Eye (tissue), 1 donor: ENCODE measurements at places on chromosomes 1 and 21.

- no peak for DNase-seq
Measured at GRCh38 chr1:44798481-44799365, 1.5 kb upstream of the PLK3 start.

GRCh38 chr1:23210963-23211362 lies 6.3 kb downstream of the HTR1D start:
- DNase-seq: no peak

DNA sequence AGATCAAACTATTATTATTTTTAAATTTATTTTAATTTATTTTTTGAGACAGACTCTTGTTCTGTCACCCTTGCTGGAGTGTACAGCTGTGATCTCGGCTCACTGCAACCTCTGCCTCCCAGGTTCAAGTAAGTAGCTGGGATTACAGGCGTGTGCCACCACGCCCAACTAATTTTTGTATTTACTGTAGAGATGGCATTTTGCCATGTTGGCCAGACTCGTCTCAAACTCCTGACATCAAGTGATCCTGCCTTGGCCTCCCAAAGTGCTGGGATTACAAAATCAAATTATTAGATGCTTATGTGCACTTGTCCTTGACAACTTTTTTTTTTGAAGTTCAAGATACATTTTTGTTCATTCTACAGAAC lies 15.4 kb downstream of the LIN9 start:
- DNase-seq: no peak

DNA sequence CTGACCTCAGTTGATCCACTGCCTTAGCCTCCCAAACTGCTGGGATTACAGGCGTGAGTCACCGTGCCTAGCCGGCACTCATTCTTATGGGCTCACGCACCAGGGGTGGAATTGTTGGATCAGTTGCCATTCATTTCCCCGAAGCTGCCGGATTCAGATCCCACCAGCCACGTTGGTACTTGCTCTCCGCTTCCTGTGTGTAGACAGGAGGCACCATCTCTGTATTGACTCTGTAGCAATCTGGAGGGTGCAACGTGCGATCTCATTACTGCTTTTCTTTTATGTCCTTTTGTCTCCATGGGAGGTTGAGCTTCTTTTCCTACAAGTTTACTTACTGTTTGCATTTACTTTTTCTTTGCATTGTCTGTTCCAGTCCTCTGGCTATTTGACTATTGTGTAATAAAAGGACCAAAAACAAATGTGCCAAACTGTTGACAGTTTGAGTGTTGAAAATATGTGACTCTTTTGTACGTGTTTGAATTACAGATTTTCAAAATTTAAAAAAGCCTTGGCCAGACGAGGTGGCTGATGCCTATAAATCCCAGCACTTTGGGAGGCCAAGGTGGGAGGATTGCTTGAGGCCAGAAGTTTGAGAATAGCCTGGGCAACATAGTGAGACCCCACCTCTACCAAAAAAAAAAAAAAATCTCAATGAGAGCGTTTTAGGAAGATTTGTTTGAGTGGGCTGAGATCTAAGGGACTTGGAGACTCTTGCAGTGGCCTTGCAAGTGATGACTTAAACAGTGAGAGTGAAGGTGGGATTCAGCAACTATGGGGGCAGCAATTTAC lies 39.1 kb downstream of the SPSB1 start:
- DNase-seq: no peak

DNA sequence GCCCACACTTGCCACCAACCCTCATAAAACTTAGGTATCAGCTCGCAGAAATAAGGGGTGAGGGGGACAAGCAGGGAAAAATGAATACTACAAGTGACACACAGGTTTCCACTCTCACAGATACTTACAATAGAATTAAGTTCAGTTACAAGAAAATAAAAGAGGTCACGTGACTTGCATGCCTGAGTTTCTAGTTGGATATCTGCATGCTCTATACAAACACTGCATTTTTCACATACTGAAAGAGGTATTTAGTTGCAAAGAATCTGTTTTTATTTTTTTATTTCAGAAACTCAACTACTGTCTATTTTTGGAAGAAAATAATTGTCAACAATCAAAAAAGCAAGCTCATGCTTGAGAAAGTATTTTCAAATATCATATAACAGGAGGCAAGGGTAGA lies 43.5 kb downstream of the DPYD start:
- DNase-seq: no peak

GRCh38 chr1:220164116-220164515 lies 70.2 kb downstream of the IARS2 start:
- DNase-seq: no peak

GRCh38 chr1:6248932-6249738 lies 5.2 kb downstream of the HES3 start:
- DNase-seq: peak; percentile 64

DNA sequence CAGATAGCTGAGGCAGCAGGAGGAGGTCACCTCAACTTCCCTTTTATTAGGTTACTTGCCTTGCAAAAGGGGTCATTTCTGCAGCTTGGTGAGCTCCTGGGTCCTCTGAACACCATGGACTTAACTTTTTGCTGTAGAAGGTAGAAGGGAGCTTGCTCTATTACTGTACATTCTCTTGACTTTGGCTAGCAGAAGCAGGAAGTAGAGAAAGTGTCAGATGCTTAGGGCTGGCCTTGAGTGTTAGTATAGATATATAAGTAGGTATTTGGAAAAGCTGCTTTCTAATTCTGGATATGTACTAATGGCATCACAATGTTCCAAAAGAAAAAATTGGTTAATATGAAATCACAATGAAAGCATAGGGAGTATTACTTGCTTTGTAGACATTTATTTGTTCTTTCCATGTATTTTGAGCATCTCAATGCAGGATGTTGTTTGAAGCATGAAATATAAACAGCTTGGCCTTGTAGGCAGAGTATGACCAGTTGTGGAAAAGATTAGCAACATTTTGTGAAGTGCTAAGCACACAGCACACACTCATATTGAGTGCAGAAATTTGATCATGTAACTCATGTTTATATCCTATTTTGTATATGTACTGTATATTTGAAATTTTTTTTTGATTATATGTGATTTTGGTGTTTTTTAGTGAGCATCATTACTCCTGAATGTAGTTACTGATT lies 108.8 kb downstream of the DYRK1A start:
- DNase-seq: no peak

- peak; percentile 22 for DNase-seq
Measured at GRCh38 chr21:37878946-37879660, 37.2 kb downstream of the KCNJ6 start.

DNA sequence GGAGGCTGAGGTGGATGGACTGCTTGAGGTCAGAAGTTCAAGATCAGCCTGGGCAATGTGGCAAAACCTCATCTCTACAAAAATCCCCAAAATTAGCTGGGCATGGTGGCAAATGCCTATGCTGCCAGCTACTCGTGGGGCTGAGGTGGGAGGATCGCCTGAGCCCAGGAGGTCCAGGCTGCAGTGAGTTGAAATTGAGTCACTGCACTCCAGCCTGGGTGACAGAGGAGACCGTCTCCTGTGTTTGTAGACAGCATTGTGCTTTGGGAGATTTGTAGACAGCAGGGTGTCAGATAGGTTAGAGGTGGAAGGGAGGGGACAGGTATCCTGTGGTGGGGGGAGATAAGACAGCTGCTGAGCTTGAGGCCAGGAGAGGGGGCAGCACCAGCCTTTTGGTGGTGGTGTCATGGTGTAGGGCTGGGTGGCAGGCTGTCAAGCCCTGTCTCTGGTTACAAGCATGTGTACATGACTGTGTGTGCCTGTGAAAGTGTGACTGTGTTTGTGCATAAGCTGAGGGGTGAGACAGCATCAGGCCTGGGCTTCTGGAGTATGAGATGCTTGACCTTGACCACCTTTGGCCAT lies 15.2 kb downstream of the PPFIA4 start:
- DNase-seq: no peak

DNA sequence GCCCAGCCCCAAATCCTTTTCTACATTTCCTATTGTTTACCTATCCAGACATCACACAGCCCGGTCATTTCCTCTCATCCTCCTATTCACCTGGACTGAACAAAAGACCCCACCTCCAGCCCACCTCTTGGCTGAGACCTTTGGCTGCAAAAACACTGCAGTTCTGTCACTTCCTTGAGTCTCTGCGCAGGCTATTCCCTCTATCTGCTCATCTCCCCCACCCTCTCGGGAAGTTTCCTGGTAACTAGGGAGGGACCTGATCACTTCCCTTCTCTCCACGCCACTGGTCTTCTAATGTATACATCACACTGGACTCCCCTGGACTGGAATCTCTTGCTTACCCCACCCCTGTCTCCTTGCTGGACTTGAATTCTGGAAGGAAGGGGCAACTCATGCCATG lies 5.3 kb downstream of the HTR1D start:
- DNase-seq: no peak

- DNase-seq: no peak
Measured at GRCh38 chr1:58943776-58944175, 159.9 kb upstream of the JUN start.

DNA sequence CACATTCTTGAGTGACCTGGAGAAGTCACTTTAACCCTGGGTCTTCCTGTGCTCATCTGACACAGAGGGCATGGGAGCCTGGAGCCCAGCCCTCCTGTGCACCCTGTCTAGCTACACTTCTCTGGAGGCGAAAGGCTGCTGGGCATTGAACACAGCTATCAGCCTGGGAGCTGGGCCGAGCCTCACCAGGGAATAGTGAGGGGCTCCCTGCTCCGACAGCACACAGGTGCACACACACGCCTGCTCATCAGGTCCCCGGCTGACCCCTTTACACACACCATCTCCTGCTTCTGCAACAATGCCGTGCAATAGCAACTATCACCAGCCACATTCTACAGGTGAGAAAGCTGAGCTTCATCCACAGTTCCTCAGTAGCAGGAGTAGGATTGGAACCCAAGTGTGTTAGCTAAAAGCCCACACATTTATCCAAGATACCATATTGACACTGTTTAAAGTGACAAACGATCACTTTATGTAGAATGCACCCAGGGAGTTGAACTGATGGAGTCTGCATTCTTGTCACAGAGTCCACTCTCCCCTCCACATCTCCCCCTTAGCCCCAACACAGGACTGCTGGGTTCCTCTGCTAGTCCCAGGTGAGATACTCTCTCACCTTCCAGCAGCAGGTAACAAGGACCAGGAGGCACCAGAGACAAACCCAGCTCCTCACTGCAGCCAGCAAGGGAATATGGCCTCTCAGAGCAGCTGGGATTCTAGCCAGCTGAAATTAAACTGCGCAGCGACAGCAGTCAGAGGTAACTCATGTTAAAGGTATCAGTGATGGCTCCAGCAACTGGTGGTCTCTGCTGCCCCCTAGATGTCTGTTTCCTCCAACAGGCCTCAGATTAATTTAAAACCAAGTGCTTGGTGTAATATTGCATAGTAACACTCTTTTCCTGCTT lies 18.3 kb upstream of the CAPN8 start:
- peak; percentile 89 for DNase-seq

DNA sequence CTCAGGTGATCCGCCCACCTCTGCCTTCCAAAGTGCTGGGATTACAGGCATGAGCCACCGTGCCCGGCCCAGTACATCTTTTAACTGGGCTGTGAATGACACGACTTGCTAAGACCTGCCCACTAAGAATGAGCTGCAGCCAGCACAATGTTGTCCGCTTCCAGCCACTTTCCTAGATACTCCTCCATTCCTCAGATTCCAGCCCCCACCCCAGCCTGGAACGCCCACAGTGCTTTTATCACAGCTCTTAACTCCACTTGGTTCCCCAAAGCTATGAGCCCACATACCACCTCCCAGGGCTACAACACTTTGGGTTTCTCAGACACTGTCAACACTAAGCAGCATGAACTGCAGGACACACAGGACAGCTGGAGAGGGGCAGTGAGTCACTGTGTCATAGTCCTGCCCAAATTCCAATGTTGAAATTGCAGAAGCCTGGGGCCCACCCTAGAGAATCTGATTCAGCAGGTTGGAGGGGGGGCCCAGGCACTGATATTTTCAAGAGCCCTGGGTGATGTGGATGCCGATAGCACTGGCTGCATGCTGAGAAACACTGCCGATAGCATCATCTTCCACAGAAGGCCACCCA lies 58.0 kb downstream of the ACBD3 start:
- DNase-seq: no peak

DNA sequence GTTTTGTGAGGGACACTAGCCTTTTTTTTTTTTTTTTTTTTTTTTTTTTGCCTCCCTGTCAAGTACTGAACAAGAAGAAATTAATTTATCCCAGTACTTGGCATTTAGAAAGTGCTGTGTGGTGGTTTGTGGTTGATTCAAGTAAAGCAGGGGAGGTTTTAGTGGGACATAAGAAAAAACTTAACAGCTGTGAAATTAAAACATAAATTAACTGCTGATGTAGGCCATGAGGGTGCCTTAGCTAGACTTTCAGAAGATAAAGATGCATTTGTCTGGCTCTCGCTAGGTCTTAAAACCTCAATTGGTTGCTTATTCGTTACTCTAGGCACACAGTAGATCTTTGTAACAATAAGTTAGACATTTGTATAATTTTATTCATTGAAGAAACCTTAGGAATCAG lies 52.3 kb downstream of the SPATA46 start:
- DNase-seq: no peak

- DNase-seq: no peak
Measured at GRCh38 chr1:229025576-229025975, 245.3 kb upstream of the RAB4A start.

- no peak for DNase-seq
Measured at GRCh38 chr1:25472471-25472870, 41.8 kb downstream of the MACO1 start.

DNA sequence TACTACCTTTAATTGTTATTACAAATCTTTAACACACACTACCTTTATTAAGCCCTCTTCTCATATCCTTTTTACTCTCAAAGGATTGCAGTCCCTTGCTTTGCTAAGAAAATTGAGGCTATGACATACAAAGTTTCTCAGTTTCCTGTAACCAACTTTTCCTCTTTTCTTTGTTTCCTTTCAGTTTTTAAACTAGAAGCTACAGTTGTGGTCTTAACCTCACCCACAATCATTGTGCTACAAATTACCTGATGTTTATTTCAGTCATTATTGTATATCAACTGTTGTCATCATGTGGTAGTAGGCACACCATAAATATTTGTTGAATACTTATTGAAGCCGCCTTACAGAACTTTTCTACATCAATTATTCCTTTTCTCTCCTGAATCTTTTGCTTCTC lies 51.8 kb downstream of the SLAMF6 start:
- no peak for DNase-seq

- DNase-seq: no peak
Measured at GRCh38 chr1:147052143-147052542, 114.0 kb downstream of the NBPF12 start.

GRCh38 chr21:25373126-25374082 lies 233.9 kb downstream of the MRPL39 start:
- no peak for DNase-seq

- DNase-seq: peak; percentile 49
Measured at GRCh38 chr1:23371987-23372880, 2.6 kb upstream of the ZNF436 start.

DNA sequence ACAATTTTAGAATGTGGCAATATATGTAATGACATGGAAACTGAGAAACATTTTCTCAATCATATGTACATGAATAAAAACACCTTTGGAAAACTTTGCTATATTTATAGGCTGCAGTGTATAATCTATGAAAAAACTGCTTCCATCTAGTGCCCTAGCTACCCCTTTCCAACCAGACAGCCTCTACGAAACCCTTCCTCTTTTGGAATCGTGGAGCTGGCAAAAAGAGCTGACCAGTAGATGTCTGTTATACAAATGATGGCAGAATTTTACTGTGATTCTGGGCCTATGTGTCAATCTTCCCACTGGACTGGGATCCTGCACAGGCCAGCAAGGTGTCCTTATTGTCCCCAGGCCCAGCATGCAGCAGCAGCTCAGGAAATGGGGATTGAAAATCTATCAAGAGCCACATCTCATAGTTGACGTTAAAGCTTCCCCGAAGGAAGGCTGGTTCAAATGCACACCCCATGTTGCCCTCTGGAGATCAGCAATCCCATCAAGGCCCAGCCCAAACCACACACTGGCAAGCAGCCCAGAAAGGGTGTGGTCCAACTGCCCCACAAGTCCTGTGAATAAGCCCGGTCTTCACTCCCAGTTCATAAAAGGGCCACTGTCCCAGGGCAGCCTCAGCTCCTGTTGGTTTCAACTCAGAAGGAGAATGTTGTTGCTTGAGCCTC lies 8.8 kb upstream of the FAM20B start:
- peak; percentile 54 for DNase-seq
